Activated CD8-positive, alpha-beta memory T cell treated with anti-CD3 and anti-CD28 coated beads for 1 hour (primary cell): ENCODE measurements at places on chromosomes 1 and 21.

GRCh38 chr1:66557157-66557556 lies 23.2 kb downstream of the SGIP1 start:
- no peak for DNase-seq

GRCh38 chr1:5976231-5976630 lies 16.0 kb downstream of the NPHP4 start:
- no peak for DNase-seq

DNA sequence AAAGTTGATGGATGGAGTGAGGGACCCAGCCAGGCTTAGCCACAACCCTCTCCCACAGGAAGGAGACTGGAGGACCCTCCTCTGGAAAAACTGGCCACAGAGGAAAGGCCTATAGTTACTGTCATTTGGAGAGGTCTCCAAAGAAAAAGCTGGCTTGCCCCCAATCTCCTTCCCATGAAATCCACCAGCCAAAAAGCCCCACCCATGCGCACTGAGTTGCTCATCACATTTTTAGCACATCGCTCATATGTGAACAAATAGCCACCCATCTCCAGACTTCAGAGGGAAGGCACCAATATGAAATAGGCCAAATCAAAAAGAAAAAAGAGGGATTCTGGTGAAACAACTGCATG lies 36.9 kb upstream of the QSOX1 start:
- no peak for DNase-seq

GRCh38 chr1:9960706-9961562 lies 17.7 kb downstream of the NMNAT1 start:
- DNase-seq = no peak

DNA sequence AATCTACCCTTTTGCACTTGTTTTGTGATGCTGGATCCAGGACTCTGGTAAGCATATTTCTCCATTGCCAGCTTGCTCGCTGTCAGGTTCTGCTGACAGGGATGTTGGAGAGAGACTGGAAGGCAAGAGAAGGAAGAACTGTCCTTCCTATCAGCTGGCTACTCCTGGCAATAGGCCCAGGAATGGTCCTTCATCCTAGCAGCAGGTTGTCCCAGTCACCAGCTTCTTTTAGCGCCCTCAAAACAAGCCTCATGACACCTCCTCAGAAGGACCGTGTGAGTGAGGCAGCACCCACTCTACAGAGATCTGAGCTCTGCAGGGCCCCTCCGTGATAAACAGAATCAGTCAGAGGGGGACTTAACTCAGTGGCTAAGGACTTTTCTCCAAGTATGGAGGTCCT lies 33.1 kb upstream of the SLAMF9 start:
- no peak for DNase-seq

DNA sequence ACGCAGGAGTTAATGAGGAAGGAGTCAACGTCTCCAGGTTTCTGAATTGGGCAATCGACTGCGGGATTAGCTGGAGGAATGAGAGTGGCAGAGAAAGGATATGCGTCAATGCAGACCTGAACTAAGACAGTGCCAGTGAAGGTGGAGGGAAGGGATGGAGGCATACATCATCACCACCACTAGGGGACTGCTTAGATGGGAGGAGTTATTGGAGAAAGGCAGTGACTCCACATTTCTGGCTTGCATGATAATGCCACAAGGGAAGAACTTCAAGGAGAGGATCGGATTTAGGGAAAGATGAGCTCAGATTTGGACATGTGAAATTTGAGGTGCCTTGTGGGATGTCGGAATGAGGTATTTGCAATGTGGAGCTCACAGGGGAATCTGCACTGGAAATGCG lies 17.5 kb downstream of the VASH2 start:
- no peak for DNase-seq

- no peak for DNase-seq
These were observed 157.1 kb upstream of the NRIP1 start for GRCh38 chr21:15221799-15222386.

GRCh38 chr1:152112101-152112884 lies 3.0 kb downstream of the TCHH start:
- DNase-seq = no peak

DNA sequence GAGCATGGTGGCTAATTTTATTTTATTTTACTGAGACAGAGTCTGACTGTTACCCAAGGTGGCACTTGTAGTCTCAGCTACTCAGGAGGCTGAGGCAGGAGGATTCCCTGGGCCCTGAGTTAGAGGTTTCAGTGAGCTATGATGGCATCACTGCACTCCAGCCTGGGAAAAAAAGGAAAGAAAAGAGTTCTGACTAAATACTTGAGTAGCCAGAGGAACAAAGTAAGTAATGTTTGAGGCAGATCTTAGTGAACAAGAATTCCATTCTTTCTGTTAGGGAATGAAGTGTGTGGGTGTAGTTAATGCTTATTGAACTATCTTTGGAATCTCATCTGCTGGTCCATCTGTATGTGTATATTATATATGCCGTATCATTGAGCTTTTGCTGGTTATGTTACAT lies 13.1 kb upstream of the EVI5 start:
- no peak for DNase-seq

GRCh38 chr21:31273278-31273677 lies 70.8 kb downstream of the TIAM1 start:
- no peak for DNase-seq

GRCh38 chr1:26351590-26352337 lies 2.2 kb downstream of the CRYBG2 start:
- DNase-seq = no peak

DNA sequence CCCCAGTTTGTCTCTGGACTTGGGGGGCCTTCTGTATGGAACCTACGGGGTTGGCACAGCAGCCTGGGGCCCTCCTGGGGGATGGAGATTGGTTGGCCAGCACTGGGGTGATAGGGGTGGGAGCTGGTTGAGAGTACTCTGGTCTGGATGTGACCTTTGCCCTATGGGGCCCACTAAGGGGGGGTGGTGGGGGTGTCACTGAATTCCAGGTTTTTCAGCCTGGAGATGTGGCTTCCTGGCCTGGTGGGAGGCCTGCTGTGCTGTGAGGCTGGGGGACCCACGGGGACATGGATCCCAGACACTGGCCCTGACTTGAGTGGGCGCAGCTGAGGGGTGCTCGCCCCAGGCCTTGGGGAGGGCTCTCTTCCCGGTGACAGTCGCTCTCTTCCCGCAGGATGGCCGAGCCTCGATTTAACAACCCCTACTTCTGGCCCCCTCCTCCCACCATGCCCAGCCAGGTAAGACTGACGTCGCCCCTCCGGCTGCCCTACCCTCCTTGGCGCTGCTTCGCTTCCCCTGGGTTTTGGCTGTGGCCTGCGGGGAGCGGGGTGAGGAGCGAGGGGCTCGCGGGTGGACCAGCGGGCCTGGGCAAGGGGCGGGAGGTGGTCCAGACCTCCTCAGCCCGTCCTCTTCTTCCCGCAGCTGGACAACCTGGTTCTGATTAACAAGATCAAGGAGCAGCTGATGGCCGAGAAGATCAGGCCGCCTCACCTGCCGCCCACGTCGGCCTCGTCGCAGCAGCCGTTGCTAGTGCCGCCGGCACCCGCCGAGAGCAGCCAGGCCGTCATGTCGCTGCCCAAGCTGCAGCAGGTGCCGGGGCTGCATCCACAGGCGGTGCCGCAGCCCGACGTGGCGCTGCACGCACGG lies 19.6 kb downstream of the ZNF362 start:
- DNase-seq = no peak

GRCh38 chr1:44508397-44508745 lies 103.3 kb downstream of the RNF220 start:
- DNase-seq = no peak

DNA sequence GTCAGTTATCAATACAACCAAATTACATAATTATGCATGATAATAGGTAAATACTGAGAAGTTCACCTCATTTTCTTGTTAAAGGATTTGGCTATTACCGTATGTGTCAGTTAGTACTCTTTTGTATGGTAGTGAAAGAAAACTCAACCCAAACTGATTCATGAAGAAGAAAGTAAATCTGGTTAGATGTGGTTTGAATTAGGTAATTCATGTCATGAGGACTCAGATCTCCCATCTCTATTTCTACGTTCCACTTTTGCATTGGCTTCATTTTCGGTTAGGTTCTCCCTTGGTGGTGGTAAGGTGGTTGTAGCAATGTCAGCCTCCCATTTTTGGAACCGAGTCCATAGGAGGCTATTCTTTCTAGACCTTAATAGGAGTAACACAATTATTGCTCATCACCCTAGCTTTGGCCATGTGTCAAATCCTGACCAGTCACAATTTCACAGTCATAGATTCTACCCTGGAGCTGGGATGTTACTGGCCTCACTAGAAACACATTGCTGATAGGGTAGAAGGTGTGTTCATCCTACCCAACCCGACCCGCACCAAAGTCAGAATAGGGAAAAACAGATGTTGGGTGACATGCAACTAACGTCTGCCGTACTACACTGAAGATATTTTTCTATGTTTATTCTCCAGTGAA lies 97.6 kb downstream of the OSBPL9 start:
- DNase-seq = no peak

GRCh38 chr1:207944571-207944970 lies 33.6 kb upstream of the CD34 start:
- DNase-seq = no peak

- no peak for DNase-seq
These were observed 542.2 kb downstream of the DPYD start for GRCh38 chr1:97378596-97378995.

DNA sequence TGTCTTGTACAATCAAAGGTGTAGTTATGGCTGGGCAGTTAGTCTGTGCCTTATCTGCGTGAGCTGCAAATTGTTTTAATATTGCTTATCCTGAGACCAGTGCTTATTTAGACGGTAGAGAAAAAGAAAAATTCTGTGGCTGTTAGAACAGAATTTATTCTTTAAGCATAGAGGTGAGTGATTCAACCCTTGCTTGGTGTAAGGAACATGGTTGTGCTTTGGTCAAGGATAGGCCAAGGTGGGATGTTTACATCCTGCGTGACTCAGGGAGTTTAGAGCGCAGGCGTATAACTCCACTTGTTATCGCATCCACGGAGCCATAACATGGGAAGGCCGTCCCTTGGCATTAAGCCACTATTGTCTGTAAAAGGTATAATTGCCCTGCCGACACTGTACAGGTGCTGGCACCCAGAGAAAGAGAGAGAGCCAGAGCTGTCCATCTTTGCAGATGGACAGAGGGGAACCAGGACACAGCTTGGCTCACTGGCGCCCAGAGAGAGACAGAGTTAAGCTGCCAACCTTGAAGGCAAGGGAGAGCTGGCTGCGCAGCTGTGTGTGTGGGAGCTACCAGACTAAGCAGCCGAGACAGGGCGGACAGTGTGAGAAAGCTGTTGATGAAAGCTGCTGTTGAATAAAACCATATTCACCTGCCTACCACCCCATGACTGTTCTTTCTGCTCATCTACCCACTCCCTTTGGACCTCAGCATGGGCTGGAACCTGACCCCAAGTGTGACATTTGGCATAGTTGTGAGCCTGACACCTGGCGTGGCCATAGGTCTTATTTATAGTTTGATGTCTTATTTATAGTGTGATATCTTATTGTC lies 200.4 kb downstream of the DYRK1A start:
- DNase-seq = no peak

- no peak for DNase-seq
These were observed 2.0 kb downstream of the ALDH4A1 start for GRCh38 chr1:18900303-18900841.

DNA sequence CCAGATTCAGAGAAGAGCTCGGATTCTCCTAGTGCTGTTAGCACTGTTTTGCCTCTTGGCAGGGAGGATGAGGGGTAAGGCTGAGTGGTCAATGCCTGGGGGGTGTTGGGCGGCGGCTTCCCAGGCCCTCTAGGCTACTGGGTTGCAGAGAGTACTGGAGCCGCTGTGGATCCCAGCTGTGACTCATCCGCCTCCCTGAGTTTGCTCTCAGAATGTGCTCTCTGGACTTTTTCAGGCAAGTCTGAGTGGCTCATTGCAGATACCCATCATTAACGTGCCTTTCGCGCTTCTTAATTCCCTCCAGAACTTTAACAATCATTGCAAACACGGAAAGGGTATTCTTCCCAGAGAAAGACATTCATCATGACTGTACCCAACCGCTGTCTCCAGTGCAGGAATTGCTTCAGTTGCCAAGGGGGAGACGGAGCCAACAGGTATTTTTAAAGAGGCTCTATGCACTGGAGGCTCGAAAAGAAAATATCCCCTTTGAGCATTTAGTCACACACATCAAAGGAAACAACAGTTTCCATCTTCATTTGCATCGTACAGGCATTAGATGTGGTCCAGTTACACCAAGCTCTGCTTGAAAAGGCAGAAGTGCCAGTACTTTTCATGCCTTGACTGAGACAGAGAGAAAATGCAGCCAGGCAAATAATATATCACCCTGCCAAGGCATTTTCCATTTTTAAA lies 14.4 kb upstream of the CAMTA1 start:
- no peak for DNase-seq

- DNase-seq = no peak
These were observed 27.2 kb downstream of the KIF26B start for GRCh38 chr1:245182028-245182427.

DNA sequence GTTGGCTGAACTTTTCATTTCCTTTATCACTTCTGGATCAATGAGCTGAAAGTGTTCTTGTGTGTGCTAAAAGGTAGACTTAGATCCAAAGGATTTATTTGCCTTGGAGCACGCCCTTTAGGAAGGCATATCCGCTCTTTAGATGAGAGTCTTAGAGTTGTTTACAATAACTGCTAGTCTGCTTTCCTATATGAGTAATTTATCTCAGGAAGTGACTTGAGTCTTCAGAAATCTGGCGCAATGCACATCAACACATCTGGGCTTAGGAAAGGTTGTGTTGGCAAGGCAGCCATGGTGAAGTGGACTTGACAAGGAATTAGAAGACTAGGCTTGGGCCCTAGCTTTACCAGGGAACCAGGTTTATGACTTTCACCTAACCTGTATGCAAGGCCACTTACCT lies 204.1 kb upstream of the PTGFR start:
- no peak for DNase-seq

DNA sequence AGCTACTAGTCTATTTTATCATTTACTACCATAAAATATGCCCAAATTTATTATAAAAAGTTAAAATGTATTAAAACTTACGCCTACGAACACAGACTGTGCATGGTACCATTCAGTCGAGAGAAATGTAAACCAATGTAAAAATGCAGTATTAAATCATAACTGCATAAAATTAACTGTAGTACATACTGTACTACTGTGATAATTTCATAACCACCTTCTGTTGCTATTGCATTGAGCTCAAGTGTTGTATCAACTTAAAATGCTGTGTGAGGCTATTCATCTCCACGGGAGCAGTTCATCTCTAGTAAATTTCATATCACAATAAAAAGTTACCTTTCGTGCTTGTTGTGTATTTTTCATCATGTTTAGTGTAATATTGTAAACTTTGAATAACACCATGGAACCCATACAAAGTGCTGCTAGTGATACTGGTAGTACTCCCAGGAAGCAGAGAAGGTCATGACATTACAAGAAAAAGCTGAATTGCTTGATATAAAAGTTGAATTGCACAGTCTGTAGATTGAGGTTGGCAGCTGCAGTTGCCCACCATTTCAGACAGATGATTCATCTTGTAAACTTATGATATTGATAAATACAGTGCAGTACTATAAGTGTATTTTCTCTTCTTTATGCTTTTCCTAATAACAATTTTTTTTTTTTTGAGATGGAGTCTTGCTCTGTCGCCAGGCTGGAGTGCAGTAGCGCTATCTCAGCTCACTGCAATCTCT lies 19.0 kb upstream of the CENPF start:
- no peak for DNase-seq

- no peak for DNase-seq
These were observed 35.9 kb downstream of the CNST start for GRCh38 chr1:246602194-246602593.

- DNase-seq = no peak
These were observed 42.9 kb downstream of the INKA2 start for GRCh38 chr1:111696330-111696729.
